ENCODE measurements at places on chromosomes 1 and 21.

DNA sequence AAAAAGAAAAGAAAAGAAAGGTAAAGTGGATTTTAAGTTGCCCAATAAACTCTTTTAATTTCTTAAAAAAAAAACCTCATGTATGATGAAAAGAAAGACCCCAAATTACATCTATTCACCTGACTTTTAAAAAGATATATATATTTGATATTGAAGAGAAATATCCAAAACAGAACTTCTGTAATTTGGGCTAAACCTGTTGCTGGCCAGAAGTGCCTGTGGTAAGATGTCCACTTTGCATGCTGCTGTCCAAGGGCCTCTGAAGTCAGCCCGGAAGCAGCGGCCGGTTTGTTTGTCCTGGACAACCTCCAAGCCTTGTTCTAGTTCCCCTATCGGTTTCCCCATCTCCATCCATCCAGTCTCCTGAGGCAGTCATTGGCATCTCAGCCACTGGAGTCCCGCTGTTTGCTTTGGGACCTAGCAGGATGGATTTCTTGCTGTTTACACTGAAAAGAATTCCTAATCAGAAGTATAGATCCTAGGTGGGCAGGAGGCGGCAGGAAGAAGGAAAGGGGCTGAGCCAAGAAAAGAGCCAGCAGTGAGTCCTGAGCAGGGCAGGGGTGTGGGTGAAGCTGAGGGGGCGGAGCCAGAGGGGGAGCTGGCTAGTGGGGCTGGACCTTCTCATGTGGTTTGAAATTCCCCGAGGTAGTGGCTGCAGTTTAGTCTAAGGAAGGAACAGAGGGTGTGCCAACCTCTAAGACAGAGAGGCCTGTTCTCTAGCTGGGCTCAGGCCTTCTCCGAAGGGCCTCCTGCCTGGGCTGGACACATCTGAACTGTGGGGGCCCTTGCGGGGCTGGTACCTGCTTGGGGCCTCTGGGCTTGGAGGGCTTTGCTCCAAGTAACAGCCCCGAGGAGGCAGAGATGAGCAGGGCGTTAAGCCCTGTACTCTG lies 3.3 kb downstream of the NCMAP start:
- peak; percentile 44 for DNase-seq

DNA sequence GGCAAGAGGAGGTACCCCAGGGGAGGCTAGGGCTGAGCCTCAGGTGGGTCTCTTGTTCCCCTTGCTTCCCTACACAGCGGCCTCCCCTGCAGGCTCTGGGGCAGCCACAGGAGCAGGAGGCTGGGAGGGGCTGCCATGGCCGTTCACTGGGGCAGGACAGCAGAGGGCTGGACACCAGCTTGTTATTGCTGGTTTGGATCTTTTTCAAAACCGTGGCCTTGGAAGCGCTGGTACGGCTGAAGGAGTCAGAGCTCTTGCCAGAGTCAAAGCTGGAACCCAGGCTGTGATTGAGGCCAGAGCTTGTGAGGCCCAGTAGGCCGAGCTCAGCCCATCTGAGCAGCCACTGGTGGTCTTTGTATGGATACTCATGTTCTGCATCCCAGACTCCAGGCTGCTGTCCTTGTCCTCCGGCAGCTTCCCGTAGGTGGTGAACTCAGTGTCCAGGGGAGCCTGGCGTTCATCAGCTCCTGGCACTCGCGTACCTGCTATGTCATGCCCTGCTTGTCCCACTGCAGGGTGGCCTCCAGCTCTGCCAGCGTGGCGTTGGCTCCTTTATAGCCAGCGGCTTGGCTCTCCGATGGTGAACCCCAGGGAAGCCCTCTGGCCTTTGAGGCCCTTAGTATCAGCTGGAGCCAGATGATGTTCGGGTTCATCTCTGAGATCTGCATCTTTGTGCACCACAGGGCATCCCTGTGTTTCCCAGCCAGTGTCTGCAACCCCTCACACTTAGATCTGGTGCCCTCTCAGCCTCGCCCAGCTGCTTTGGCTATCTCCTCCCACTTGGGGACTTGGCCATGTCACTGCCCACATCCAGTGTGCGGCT lies 40.3 kb upstream of the THEM4 start:
- DNase-seq: no peak

GRCh38 chr1:101291562-101292380 lies 55.0 kb downstream of the S1PR1 start:
- no peak for DNase-seq

DNA sequence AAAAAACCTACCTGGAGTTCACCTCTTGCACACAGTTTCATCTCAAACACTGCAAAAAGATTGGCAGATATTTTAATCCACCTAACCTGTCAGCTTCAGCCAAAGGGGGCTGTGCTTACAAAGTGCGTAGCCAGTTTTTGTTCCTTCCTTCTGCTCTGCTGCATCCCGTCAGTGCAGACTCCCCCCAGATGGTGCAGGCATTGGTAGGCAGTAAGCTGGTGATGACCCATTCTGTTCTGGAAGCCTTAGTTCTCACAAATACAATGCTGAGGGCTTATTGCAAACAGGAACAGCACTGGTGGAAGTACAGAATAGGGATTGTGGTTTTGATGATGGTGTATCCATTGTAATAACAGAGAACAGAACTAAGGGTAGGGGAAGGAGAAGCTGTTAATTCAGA lies 239.5 kb downstream of the RYR2 start:
- no peak for DNase-seq

DNA sequence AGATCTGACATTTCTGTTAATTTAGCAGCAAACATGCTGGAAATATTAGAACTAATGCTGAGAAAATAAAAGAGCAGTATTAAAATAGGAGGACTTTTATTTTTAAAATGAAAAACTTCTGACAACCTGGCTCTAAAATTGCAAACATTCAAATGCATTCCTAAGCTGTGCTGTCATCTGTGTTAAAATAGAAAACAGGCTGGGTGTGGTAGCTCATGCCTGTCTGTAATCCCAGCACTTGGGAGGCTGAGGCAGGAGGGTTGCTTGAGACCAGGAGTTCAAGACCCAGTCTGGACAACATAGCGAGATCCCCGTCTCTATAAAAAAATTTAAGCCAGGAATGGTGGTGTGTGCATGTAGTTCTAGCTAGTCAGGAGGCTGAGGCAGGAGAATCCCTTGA lies 44.6 kb downstream of the MIGA1 start:
- DNase-seq: no peak

DNA sequence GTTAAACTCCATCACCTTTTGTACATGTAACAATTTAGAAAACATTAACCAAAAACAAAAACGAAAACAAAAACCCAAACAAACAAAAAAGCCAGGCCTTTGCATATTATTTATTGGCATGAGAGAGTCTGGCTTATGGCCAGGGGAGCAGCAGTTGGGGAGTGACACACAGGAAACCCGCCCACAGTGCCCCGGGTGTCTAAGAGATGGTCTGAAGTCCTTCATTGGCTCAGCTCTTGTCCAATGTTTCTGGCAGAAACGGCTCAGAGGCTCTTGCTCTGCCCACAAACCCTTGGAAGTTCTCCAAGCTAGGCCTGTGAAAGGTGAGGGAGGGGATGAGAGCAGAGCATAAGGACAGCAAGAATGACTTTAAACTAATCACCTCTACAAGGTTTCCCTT lies 131.5 kb downstream of the CNIH3 start:
- no peak for DNase-seq

DNA sequence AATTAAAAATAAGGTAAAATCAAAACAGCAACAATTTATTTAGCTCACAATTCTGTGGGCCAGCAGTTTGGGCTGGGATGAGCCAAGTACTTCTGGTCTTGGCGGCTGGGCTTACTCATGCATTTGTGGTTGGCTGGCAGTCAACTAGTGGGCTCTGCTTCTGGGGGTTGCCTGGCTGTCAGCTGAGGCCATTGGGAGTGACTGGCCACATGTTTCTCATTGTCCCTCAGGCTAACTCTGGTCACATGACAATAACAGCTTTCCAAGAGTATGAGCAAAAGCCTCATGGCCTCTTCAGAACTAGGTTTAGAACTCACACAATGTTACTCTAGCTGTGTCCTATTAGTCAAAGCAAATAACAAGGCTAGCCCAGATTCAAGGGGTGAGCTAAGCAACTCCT lies 15.6 kb upstream of the CHIA start:
- peak; percentile 7 for DNase-seq

DNA sequence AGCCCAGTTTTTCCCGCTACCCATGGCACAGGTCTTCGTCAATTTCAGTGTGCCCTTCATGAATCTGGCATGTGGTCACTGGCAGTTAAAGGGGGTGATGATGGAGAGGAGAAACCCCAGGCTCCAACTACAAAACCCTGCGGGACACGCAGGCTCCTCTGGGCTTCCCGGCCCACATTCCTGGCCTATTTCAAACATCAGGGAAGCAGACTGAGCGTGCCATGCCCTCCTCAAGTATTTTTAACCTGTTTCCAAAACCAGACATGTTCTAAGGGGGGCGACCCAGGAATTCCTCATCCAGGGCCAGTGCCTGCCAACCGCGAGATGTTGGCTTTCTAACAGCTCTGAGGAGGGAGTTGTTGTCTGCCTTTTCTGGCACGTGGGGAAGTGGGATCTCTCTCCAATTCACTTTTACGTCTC lies 85.1 kb downstream of the CAPZB start:
- peak; percentile 50 for DNase-seq

DNA sequence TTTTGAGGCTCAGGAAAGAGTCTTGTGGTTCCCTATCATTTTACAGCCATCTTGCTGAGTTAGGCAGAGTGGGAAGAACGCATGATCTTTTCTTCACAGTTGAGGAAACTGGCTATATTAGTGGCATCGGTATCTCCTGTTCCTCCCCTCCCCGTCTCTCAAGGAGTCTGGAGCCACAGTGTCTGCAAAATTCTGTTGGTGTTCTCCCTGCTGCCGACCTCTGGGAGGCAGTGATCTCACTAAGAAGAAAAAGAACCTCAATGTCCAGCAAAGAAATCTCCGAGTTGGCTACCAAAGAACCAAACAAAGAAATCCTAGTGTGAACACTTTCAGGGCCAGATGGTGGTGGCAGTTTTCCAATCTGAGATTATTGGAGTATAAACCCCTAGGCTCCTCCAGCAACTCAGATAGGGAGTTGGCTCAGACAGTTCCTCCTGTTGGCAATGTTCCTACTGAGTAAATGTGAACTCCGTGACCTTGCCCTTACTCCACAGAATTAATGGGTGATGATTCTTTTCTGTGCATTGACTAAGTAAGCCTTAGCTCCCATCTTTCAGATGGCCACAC lies 41.2 kb downstream of the PRAMEF20 start:
- peak; percentile 26 for DNase-seq

DNA sequence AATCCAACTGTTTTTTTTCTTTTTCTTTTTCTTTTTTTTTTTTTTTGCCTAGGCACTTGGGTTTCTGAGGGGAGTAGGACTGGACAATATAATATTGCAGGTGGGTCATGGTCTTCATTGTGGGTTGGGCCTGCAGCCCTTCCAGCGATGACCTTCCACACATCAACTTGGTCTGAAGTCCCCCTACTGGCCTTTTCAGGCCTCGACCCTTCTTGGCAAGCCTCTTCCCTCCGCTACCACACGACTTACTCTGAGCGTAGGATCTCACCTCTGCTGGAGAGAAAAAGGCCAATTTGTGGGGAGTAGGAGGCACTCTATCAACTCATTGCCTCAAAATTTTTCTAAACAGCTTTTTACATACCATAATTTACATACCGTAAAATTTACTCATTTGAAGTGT lies 51.1 kb upstream of the GRIK3 start:
- no peak for DNase-seq

DNA sequence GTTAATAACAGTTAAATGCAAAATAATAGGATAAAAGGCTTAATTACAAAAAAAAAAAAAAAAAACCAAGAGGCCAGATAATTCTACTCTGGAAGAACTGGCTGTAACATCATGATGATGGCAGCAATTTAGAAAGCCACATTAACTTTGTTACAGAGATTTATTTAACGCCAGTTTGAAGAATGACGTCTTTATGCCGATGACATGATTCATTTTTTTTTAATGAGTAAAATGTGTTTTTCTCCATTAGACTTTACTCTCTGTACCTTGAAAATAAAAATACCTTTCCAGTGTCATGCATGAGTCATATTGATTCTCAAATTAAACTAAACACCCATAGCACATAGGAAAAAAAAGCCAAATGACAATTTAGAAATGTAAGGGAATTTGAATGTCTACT lies 226.1 kb downstream of the RGS7 start:
- no peak for DNase-seq

DNA sequence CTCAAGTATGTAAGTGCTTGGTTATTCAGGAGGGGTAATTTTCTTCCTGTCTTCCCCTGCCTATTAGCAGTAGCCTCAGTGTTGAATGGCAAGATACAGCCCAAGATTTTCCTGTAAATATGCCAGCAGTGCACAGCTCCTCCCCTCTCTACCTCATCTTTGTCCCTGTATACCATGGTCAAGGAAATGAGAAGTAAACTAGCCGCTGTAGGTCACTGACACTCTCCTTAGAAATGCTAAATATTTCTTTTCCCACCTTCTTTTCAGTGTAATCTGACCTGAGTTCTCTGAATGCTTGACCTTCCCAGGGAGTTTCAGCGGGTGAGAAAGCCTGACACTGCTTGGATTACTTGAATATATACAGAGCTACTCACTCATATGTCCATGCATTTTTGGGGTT lies 84.1 kb upstream of the ZNF326 start:
- peak; percentile 11 for DNase-seq

DNA sequence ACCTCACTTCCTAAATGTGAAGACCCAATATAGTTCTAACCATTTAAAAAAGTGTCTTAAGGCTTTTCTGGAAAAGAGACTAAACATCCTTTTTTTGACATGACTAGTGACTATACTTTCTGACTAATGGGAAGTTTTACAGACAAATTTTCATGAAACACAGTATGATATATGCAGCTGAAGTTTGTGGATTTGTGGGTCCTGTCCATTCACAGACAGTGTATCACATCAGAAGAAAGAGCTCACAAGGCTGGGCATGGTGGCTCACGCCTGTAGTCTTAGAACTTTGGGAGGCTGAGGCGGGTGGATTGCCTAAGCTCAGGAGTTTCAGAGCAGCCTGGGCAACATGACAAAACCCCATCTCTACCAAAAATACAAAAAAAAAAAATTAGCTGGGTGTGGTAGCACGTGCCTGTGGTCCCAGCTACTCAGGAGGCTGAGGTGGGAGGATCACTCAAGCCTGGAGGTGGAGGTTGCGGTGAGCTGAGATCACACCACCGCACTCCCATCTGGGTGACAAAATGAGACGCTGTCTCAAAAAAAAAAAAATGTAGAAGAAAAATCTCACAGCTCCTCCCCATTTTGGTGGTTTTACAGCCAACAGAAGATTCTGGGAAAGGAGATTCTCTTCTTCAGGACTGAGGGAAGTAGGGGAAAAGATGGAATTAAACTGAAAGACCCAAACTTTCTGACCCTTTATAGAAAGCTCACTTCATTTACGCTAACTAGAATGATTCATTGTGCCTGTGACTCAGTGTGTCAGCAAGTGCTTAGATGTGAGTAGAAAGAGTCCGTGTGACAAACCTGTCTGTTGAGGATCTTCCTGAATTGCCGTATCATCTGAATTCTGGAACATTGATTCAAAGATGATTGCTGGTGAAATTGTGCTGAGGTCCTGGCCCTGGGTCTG lies 15.2 kb upstream of the YRDC start:
- DNase-seq: no peak

GRCh38 chr1:46437723-46438122 lies 43.6 kb downstream of the FAAH start:
- DNase-seq: no peak

Measured in tongue (tissue), 3 donors.